Cardiac fibroblast (primary cell): ENCODE measurements at places on chromosomes 2 and 18.

DNA sequence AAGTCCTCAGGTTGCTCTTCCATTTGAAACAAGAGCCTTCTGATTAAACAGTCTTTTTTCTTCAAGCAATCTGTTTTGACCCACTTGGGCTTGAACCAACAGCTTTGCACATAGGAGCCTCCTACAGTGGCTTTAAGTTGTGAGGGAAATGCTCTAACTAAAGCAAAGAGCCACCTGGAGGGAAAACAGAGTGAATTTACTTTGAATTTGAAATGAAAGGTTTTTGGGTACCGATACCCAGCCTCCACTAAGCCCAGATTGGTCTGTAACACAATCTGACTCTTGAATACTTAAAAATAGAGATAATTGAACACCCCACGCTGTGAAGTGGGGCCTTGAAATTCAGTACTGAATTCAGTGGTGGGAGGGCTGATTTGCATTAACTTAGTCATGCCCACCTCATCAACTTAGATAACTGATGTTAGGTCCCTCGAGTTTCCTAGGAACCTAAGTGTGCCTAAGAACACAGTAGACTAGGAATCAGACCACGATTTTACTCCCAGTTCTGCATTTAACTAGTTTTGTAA lies 56.3 kb upstream of the ACVR1C start:
- DNase-seq, result no peak

GRCh38 chr2:4085186-4085585 lies 381.8 kb downstream of the DCDC2C start:
- no peak for DNase-seq

DNA sequence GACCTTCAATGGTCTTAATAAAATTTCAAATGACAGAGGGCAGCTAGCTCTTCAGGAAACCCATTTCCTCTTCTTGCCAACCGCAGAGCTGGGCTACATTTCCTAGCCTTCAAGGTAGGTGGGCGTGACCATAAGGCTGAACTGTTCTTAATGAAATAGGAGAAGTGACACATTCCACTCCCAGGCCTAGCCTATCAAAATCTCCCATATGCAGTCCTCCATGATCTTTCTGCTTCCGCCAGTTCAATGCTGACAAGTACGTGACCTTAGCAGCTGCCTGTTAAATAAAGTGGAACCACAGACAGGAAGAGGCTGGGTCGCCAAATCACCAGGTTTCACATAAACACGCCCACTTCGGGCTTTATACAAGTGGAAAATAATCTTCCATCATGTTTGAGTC lies 13.2 kb downstream of the SERPINE2 start:
- no peak for DNase-seq

- no peak for DNase-seq
Observed at GRCh38 chr2:146989741-146990140, 855.1 kb upstream of the ACVR2A start.

GRCh38 chr2:108586116-108586515 lies 51.8 kb downstream of the LIMS1 start:
- no peak for DNase-seq

GRCh38 chr2:30797381-30798015 lies 9.7 kb downstream of the CAPN13 start:
- DNase-seq, result no peak

- DNase-seq, result peak; percentile 56
Observed at GRCh38 chr2:240224676-240225075, 84.2 kb upstream of the OTOS start.

GRCh38 chr2:120867290-120868241 lies 131.9 kb downstream of the GLI2 start:
- DNase-seq, result peak; percentile 83

- peak; percentile 5 for DNase-seq
Observed at GRCh38 chr2:110828330-110828729, 96.0 kb downstream of the ACOXL start.

DNA sequence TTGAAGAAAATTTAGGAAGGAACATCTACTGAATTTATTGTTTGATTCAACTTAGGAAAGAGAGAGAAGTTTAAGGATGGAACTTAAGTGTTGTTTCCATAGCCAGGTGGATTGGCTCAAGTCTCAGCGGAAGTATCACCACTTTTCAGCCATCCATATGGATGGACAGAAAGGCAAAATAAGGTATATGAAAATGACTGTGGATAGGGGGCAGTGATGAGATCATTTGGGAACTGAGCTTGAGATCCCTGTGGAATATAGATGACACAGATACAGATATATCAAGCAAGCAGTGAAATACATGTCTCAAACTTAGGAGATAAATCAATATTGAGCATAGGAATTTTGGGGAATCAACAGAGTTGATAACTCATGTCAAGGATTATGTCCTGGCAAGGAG lies 1462.7 kb upstream of the NXPH2 start:
- DNase-seq, result no peak

DNA sequence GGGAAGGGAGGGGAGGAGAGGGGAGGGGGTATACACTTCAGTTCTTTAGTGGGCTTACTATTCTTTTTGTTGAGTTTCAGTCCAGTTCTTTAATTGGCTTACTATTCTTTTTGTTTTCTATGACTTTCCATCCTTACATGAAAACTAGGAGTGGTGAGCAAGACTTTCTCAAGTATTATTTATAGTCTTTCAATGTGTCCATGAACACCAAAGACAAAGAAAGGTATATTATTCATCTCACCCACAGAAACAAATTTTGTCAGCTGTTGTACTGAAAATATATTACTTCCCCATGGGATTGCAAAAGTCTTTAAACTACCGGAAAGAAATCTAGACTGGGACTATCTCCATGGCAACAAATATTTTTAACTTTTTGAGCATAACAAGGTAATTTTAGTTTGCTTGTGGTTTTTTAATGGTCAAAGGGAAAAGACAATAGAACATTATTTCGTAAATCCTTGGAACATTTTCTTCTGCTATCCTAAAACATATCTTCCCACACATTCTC lies 17.6 kb downstream of the ADAM17 start:
- DNase-seq, result peak; percentile 96

DNA sequence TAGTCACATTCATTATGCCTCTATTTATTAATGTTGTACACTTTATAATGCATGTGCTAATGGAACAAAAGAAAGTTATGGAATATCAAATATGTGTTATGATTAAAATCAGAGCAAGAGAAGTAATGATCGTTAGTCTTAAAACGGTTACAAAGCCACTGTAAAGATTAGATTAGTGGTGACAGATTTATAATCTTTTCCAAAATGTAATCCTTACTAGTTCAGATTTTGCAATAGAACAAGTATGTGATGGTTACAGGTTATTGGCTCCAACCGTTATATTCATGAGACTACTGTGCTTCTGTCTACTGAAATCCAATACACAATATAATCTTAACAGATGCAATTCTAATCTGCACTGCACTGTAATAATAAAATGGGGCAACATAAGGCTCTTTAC lies 180.6 kb downstream of the ZNF521 start:
- DNase-seq, result no peak

GRCh38 chr2:40773291-40773690 lies 321.4 kb upstream of the SLC8A1 start:
- no peak for DNase-seq

DNA sequence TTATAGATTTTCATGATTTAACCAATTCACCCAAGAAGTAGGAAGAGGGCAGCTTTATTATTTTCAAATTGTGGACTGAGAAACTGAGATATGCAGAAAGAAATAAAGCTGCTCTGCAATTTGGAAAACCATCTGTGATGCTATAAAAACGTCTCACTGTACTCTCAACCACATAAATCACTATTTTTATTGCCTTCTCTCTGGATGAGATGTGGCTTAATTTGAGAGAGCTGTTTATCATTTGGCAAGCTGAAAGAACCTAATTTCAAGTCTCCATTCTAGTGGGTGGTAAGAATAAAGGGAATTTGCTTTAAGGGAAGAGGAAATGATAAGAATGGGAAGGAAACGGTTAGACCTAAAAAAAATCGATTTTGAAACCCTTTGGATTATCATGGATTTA lies 49.9 kb upstream of the CYP1B1 start:
- DNase-seq, result no peak

DNA sequence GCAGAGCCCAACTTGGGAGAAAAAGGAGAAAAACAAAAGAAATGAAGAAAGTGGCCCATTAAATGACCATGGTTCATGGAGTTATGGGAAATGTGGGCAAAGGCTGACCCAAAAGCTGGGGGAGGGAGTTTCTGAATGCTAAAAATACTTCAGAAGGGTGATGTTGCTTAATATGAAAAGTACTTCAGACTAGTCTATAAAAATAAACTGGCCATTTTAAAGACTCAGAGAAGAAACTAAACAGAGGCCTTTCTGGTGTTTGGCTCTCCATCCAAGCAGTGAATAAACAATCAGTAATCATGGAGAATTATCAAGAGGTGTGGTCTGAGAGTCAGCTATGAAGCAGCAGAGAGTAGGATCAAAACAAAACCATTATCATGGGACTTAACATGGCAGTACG lies 160.8 kb upstream of the MAPRE2 start:
- no peak for DNase-seq

DNA sequence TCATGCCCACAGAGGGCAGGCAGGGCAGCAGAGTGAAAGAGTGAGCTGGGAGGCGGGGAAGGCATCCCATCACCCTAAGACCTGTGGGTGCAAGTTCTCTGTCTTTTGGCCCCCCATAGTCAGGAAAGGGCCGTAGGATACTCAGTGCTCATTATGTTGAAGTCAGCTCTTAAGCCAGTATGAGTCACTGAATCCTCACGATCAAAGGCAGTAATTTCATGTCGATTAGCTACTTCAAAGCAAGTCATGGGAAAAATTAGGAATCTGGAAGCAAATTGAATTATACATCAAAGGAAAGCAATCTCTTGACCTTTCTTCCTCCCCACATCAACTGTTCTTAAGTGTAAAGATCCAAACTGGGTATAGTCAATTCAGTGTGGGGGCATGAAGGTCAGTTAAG lies 178.9 kb downstream of the FHOD3 start:
- DNase-seq, result no peak

GRCh38 chr18:10690366-10690765 lies 164.5 kb downstream of the NAPG start:
- no peak for DNase-seq

- peak; percentile 42 for DNase-seq
Observed at GRCh38 chr2:159939946-159940345, 122.5 kb downstream of the PLA2R1 start.

- no peak for DNase-seq
Observed at GRCh38 chr2:60499651-60500265, 53.7 kb downstream of the BCL11A start.

DNA sequence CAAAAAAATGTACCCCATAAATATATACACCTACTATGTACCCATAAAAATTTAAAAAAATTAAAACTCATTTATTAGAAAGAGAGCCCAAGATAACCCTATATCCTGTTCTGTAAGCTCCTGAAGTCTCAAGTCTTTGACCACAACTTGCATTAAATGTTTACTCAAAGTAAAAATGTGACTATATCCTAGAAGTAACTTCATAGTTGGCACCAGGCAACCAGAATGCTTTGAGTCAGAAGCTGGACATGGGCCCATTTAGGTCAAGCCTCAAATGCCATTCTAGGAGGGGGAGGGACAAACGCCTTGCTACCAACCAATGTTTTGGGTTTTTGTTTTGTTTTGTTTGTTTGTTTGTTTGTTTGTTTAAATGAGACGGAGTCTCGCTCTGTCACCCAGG lies 9.3 kb upstream of the TBC1D8 start:
- DNase-seq, result peak; percentile 68

DNA sequence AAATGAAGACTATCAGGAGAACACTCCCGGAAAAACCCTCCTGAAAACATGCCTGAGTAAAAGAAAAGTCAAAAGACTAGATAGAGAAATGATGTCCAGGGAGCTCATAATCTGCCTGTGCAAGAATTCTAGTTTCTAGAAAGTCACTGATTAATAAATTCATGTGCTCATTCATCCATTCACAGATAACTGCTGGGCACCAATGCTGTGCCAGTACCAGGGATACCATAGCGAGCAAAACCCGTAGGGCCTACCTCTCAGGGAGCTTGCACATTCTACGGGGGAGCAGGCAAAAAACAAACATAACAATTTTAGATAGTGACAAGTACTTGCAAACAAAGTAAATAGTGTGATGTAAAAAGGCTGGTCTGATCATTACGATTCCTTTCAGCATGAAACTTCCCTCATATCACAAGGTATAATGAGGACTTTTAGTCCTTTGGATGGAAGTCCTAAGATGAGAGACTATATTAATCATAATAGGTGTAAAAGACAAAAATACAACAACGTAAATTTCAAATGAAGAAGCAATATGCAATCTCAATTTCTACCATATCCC lies 289.9 kb downstream of the AFF3 start:
- DNase-seq, result no peak

DNA sequence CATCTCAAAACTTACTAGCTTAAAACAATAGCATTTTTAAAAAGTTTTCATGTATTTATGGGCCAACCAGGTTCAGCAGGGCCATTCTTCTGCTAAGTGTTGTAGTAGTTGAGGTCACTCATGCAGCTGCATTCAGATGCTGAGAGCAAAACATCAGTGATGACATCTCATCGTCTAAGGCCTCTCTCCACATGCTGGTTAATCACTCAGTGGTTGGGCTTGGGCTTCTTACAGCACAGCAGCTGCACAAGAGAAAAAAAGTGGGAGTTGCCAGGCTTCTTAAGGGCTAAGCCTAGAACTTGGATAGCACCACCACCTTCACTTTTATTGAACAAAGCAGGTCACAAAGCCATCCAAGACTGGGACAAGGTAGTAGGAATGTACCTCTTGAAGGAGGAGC lies 190.3 kb downstream of the IRS1 start:
- peak; percentile 96 for DNase-seq

DNA sequence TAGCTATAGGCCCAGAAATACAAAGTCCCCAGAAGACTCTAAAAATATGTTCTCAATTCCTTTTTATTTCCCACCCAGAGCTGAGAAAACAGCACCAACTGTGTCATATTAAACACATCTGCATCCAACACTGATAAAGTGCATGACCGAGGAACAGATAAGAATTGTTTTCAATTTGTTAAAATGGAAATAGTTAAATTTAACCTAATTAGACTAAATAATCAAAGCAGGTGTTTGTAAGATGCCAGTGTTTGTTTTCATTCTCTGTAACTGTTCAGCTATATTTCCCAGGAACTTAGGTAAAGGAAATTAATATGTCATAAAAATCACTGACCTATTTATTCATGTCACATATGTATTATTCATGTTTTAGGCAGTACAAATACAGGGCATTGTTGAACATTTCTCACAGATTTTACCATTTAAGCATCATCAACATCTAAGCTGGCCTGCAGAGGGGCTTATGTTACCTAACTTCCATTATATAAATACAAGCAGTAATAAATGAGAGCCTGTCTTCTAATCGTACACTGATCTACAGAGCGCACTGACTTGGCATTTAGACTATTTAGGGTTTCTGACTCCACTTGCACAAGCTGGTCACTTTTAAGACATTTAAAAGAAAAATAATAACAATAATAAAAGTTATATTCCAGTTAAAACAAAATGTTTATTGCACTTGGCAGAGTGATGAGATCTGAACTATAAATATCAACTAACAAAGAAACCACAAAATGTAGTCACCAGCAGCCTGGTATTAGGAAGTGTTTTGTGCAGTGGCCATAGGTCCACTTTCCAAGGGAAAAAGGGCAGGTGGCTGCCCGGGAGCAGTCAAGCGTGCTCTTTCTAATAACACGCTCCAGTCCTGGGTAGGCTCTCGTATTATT lies 86.6 kb upstream of the ZFP36L2 start:
- DNase-seq, result no peak

- no peak for DNase-seq
Observed at GRCh38 chr2:230682546-230682945, 30.1 kb upstream of the CAB39 start.

GRCh38 chr2:164917296-164917903 lies 37.9 kb downstream of the SLC38A11 start:
- DNase-seq, result peak; percentile 62
